ENCODE measurements at places on chromosomes 11 and 22.

GRCh38 chr11:84390441-84391078 is 1104.4 kb upstream of the CCDC90B start:
- DNase-seq, result no peak

GRCh38 chr11:99257131-99257530 is 236.4 kb downstream of the CNTN5 start:
- no peak for DNase-seq

- DNase-seq, result no peak
Observed at GRCh38 chr22:42963231-42963595, 51.7 kb downstream of the PACSIN2 start.

DNA sequence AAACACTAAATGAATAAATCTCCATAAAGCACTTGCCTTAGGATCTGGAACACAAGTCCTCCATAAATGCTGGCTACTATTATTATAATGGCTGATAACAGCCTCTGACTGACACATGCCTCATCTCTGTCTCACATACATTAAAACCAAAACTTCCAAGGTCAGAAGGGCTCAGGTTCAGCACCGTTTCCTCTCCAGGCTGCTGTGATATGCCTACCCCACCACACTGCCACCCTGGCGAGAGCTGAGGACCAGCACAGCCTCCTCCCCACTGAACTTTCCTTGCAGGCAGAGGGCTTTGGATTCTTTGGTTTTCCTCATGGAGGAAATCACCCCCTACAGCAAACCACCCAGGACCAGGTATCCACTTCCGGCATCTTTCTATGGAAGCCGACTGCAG is 112.8 kb downstream of the ABTB2 start:
- DNase-seq, result no peak

GRCh38 chr11:33842236-33842915 is 49.5 kb downstream of the LMO2 start:
- no peak for DNase-seq

GRCh38 chr11:59865031-59865430 is 1.3 kb downstream of the TCN1 start:
- no peak for DNase-seq

All from fibroblast of skin of left biceps (primary cell).